Bronchus fibroblast of lung (primary cell): ENCODE measurements at places on chromosomes 2 and 18. TPM values are rescaled to one million over a fixed set of nuclear protein-coding genes. Genes with fewer than 3 reads are reported as not detected.

The EFR3B gene
- 0.15 and 0.50 TPM in 2 replicates for total RNA-seq

The KLHL30 gene
- 0.15 TPM in 1 of 2 replicates, not detected in the other for total RNA-seq

The NUP35 gene
- total RNA-seq = 14.6 and 15.0 TPM in 2 replicates

The RGPD8 gene
- 1.6 and 2.4 TPM in 2 replicates for total RNA-seq

The PRKAG3 gene
- not detected in 2 replicates for total RNA-seq

The ADCYAP1 gene
- total RNA-seq = 0.34 TPM in 1 of 2 replicates, not detected in the other

The MROH2A gene
- total RNA-seq = not detected in 2 replicates

The SLC14A1 gene
- 3.7 and 4.5 TPM in 2 replicates for total RNA-seq

The DCC gene
- total RNA-seq = 0.15 and 0.17 TPM in 2 replicates

The TSN gene
- 40.7 and 46.1 TPM in 2 replicates for total RNA-seq

The INPP1 gene
- total RNA-seq = 9.1 and 9.8 TPM in 2 replicates

The LOXHD1 gene
- total RNA-seq = not detected in 2 replicates

The DOCK10 gene
- 13.8 and 16.9 TPM in 2 replicates for total RNA-seq

The TLX2 gene
- total RNA-seq = 0.15 and 0.34 TPM in 2 replicates

The GCA gene
- 6.7 and 9.2 TPM in 2 replicates for total RNA-seq

The AMER3 gene
- total RNA-seq = not detected in 2 replicates

The STARD7 gene
- total RNA-seq = 78.0 and 89.3 TPM in 2 replicates
